Stimulated activated CD4-positive, alpha-beta T cell treated with anti-CD3 and anti-CD28 coated beads, Interleukin-15, amount 100 ng/mL, for 1 hour (primary cell): ENCODE measurements at places on chromosomes 5 and 9.

GRCh38 chr9:119284118-119284517 lies 85.1 kb downstream of the BRINP1 start:
- no peak for DNase-seq

- DNase-seq: no peak
These were observed 480.5 kb downstream of the KDM4C start for GRCh38 chr9:7238247-7238637.

- no peak for DNase-seq
These were observed 127.5 kb downstream of the ARRDC3 start for GRCh38 chr5:91255396-91256141.

DNA sequence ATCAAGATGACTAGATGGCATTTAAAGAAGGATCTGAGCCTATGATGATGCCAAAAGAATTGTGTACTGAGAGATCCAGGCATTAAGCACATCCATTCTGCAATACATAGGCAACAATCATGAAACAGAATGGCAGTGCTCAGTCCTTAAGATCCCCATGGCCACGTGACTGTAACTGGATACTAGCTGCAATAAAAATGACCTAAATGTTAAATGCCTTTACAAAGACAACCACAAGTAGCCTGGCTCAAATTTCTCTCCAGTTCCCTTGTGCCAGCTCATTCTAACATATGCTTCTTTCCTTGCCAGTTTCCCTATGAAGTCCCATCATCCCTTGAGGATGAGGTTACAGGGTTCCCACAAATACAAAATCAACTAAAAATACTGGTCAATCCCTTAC lies 148.3 kb upstream of the GHR start:
- no peak for DNase-seq

GRCh38 chr9:133032171-133032570 lies 1.4 kb downstream of the GTF3C5 start:
- no peak for DNase-seq

GRCh38 chr9:90012949-90013348 lies 408.1 kb downstream of the GADD45G start:
- DNase-seq: no peak

- no peak for DNase-seq
These were observed 259.1 kb downstream of the TMEM167A start for GRCh38 chr5:82817897-82818676.

DNA sequence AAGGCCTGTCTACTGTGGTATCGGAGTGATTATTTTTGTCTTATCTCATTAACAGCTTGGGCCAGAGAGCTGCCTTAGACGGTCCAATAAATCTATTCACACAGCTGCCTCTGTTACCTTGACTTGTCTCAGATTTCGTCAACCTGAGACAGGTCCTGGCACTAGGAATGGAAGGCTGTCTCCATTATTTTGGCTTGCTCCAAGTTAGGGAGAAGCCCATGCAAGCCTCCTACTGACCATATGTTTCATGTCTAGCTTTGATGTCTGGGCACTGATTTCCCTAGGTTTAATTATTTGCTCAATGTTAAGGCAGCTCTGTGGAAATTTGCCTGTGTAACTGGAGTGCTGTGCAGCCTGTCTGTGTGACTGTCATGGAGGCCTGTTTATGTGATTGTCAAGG lies 12.4 kb upstream of the RALGPS1 start:
- no peak for DNase-seq

DNA sequence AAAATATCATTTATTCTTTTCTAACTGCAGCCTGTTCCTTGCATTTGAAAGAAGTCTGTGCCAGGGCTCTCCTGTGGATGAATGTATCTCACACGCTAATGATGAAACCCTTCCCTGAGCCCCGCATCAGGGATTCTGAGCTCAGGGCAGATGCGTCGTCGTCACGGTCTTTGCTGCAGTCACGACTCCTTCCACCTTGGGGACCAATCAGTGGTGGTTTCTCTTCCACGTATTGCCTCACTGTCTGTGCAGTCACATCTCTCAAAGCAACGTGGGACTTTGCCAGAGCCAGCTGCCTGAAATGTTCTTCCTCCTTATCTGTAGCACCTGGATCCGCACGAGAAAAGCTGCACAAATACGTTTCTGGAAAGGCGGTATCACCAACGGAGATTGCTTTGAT lies 13.9 kb upstream of the UBE2QL1 start:
- DNase-seq: no peak

- DNase-seq: no peak
These were observed 95.1 kb downstream of the TTC39B start for GRCh38 chr9:15211815-15212495.

DNA sequence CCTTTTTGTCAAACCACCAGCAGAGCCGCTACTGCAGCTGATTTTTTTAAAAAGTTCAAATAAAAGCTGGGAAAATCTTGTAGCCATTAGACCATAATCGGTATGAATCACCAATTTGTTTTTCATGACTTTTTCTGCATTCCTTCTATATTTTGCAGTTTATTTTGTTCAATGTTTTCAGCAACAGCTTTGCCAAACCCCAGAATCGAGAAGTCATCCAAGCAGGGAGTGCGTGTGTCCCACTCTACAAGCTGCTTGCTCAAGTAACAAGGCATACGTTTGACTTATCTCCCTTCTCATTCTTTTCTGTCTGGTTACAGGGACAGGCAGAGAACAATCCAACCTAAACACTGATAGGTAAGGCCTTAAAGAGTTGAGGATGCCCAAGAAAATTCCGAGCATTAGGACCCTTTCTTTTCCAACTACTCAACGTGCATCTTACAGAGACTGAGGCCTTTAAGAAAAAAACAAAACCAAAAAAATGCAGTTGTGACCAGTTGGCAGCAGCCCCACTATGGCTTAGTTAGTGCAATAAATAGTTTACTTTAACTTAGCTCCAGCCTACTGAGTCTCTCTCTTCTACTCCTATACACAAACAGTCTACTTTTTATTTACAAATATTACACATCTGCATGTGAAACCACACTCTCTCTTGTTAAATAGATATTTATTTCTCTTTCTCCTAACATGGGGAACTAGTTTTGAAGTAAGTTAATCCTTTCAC lies 134.7 kb upstream of the SLIT3 start:
- DNase-seq: no peak

GRCh38 chr9:72464857-72465592 lies 56.4 kb upstream of the TMC1 start:
- no peak for DNase-seq

- no peak for DNase-seq
These were observed 20.6 kb downstream of the GNAQ start for GRCh38 chr9:78011049-78011448.

DNA sequence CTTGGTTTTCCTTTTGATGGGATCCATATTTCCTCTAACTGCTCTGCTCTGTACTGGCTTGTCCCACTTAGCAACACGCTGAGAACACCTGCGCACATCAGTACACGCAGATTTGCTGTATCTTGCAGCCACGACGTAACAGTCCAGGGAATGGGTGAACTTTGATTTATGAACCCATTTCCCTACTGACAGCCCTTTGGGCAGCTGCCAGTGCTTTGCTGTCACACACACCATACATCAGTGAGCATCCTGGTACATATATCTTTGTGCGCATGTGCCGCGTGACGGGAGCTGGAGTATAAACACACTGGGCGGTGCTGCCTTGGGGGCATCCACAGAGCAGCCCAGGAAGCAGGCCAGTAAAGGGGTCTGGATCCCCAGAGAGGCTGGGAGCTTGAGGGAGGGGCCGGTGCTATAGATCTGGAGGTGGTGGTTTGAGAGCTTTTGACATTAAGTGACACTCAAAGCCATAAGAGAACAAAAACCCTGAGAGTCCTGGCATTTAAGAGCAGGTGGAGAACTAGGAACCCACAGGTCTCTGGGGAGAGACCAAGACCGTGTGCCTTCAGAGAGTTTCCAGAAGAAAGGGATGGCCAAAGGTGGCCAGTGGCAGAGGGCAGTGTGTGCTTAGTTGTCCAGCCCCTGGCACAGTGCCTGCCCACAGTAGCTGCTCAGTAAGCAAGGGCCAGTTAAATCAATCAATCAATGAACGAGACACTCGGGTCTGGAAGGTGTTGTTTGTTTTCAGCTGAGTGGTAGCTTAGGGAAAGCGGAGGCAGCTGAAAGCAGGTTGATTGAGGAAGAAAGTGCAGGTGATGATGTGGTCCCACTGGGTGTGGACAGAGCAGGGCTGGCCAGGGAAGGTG lies 53.7 kb downstream of the LMX1B start:
- no peak for DNase-seq

DNA sequence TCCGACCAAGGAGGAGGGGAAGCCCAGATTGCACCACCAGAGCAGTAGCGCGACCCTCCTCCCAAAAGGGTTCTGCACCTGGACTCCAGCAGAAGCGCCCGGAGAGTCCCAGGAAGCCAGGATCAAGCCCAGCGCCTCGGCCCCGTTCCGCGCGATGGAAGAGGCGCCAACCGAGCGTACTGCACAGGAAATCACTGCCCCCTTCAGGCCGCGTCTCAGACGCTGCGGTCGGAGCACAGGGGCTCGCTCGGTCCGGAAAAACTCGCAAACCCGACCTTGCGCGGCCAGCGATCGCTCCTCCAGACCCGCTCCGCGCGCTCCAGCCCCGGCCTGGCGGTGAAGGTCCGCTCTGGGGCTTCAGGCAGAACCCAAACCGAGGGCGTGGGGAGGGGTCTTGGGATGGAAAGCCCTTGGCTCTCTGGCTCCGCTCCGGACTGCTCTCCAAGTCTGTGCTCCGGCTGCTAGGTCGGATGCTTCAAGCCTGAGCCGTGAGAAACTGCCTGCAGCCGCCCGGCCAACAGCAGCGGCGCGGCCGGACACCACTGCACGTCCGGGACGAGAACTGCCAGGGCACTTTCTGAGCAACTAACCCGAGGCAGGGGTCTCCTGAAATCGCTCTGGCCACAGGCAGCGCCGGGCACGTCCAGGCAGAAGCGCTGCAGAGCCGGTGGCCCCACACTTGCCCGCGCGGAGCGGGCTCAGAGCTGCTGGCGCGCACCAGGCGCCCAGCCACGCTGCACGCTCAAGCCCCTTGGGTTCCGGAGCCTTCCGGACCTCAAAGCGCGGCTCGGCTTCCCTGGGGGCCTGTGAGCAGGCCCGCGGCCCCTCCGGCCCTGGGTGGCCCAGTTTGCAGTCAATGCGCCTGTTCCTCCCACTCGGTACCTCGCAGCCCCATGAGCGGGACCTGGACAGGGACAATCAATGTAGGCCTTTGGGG lies 1.3 kb downstream of the GABBR2 start:
- no peak for DNase-seq

- DNase-seq: no peak
These were observed 39.6 kb downstream of the MAP3K1 start for GRCh38 chr5:56854920-56855319.

GRCh38 chr9:137544176-137544760 lies 5.9 kb downstream of the PNPLA7 start:
- DNase-seq: no peak

GRCh38 chr9:75152416-75152815 lies 64.1 kb downstream of the OSTF1 start:
- DNase-seq: no peak

DNA sequence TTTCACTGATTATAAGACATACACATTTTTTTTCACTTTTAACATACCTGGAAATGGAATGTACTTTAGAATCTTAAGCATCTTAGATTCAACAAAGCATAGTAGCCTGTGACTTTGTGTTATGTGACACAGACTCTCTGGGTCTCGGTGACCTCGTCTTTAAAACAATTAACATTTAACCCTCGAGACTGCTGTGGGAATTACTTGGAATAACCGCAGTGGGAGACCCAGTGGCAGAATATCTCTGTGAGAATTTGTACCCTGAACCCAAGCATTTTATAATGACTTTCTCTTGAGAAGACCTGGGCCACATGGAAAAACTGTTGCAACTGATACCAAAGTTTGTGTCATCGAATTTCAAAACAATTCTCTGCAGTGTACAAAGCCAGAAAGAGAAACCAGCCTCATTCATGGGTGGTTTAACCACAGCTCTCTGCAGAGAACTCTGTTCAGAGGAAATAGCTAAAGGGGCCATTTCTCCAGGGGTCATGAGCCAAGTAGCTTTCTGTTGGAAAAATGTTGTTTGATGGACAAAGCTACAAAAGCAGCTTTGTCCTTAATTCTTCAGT lies 10.0 kb upstream of the RETREG1 start:
- no peak for DNase-seq

GRCh38 chr5:74148321-74148720 lies 492.2 kb downstream of the ENC1 start:
- no peak for DNase-seq

GRCh38 chr9:20838218-20838617 lies 154.2 kb downstream of the FOCAD start:
- DNase-seq: no peak

DNA sequence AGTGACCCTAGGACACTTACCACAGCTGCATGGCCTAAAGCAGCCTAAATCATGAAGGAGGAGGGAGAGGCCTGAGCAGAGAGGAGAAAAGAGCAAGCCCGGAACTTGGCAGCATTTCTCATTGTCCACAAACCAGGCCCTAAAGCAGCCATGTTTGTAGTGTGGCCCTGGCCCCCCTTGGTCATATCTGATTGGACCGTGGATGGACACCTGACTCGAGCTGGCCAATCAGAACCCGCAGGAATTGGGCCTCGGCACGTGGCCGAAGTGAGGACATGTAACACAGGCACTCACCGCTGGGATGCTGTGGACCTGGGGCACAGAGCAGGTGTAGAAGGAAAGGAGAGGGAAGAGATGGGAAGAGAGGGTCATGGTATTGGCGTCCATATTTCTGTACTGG lies 56.9 kb downstream of the ASS1 start:
- DNase-seq: no peak

- no peak for DNase-seq
These were observed 104.0 kb upstream of the LMX1B start for GRCh38 chr9:126509718-126510117.
